ENCODE measurements at places on chromosomes 12 and 14.
A peak's percentile ranks its signal among the peaks of the same experiment; 100 is the strongest.

DNA sequence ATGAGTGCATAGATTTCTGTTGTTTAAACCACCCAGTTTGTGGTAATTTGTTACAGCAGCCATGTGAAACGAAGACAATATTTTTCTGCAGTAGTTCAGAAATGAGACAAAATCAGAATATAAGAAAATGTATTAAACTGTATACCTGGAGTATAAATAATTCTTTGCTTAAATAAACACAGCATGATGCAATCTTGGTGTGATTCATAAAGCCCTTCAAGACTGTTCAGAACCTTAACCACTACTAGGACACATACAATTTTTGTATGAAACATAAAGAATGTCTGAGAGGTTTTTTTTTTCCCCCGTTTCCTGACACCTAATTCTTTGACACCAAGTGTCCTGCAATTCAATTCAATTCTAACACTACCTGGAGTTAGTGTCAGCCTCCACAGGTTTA lies 10.5 kb downstream of the C12orf75 start:
- DNase-seq: no peak

- no peak for DNase-seq
These were observed 8.6 kb upstream of the FRMD6 start for GRCh38 chr14:51643140-51643539.

- DNase-seq: peak; percentile 94
These were observed 1141.2 kb upstream of the TMEM132C start for GRCh38 chr12:127125607-127126259.

DNA sequence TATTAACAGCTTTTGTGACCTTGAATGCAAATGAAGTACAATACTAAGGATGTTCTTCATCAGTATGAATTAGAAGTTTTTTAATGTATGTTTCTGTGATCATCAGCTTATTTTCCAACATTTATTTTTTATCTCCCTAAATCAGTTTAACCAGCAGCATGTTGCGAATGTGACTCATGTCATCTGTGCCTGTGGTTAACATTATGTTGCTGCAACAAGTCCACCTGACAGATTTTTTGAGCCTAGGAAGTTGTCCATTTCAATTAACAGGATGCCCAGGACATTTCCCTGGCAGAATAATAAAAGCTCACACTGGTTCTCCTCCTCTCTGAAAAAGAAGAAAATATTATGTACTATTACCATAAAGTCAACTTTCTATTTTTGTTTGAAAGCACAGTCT lies 155.5 kb downstream of the SYT1 start:
- DNase-seq: peak; percentile 2

- no peak for DNase-seq
These were observed 6.7 kb downstream of the LRP1 start for GRCh38 chr12:57134949-57135348.

- DNase-seq: no peak
These were observed 470.1 kb downstream of the TMTC2 start for GRCh38 chr12:83156815-83157214.

DNA sequence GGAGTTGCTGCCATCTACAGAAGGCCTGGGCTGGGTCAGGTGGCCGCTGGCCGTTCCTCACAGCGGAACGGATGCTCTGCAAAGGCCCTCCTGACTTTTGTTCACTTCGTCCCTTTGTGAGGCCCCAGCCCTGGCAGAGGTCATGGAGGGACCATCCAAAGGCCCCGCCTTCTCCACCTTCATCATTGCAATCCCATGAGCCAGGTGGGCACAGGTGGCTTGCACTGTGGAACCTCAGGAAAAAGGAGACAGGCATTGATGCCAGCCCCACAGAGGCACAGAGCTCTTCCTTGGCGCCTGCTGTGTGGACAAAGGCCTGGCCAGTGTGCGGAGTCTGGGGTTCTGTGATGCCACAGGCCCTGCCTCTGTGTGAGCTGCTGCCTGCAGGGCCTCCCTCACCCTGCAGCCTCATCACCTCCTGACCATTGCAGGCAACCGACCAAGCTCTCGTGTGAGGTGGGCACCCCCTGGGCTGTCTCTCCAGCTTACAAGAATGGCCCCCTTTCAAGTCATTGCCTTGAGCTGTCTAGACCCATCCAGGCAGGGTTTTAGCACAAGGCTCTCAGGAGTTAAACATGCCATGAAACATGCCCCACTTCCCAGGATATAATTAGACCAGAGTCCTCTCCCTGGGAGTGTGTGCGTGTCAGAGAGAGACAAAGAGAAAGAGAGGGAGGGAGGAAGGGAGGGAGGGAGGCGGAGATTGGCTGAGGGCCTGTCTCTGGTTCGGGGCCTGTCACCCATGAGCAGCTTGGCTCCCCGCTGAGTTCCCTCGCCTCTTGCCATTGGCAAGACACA lies 19.3 kb downstream of the NFKBIA start:
- DNase-seq: no peak

- DNase-seq: no peak
These were observed 60.1 kb downstream of the ERH start for GRCh38 chr14:69337984-69338383.
